ENCODE measurements at places on chromosomes 12 and 14.

- DNase-seq, result peak; percentile 33
Observed at GRCh38 chr14:39015360-39015961, 87.6 kb downstream of the SEC23A start.

- no peak for DNase-seq
Observed at GRCh38 chr12:10732549-10732948, 9.4 kb upstream of the YBX3 start.

- no peak for DNase-seq
Observed at GRCh38 chr12:73514672-73515071, 1023.0 kb upstream of the ATXN7L3B start.

DNA sequence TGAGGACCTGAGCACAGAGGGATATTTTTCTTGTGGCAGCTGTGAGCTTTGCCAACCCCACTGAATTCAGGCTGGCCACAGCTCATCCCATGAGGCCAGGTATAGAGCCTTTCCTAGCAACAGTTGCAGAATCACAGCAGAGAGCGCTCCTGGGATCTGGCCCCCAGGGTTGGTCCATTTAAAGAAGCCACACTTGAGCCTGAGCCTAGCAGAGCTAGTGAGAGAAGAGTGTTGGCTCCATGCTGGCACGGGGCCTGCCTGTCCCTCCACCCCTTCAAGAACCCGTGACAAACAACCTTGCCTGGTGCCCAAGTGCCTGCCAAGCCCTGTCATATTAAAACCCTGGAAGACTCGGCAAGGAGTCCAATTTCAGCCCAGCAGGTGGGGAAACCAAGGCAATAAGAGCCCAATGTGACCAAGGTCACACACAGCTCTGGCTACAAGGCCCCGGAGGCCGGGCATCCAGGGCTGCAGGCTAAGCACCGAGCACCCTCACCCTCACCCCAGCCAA lies 91.6 kb downstream of the LRRC74A start:
- peak; percentile 65 for DNase-seq

DNA sequence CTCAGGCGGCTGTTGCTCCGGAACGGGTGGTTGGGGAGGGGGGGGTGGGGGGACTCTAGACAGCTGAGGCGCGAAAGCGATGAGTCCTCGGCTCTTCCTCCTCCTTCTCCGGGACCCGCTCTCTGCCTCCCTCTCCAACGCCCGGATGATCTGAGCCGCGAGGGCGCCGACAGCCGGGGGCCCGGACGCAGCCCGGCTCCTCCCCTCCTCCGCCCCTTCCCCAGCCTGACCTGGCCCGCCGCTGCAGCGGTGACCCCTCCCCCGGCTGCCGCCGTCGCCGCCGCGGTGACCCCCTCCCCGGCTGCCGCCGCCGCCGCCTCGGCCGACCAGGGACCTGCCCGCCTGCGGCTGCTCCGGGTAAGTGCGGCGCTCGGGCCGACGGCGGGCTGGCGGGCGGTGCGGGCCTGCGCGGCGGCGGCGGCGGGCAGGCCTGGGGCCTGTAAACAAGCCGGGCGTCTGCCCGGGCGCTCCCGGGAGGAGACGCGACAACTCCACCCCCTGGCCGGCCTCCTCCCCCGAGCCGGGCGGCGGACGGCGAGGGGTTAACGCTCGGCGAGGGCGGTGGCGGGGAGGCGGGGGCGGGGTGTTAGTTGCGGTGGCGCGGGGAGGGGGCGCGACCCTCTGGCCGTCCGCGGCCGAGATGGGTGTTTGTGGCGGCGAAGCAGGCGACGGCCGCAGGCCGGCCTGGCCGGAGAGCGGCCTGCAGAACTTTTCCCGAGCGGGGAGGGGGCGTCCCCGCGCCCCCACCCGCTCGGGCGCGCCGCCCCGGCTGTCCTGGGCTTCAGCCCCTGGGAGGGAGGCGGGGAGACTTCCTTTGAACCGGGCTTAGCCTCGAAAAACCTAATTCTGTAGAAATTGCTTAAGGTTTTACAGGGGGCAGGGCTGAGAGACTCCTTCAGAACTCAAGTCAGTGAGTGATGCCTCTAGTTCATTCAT lies 568 bp downstream of the PPM1A start:
- DNase-seq, result peak; percentile 76

GRCh38 chr12:47808574-47809365 lies 10.9 kb downstream of the HDAC7 start:
- no peak for DNase-seq

DNA sequence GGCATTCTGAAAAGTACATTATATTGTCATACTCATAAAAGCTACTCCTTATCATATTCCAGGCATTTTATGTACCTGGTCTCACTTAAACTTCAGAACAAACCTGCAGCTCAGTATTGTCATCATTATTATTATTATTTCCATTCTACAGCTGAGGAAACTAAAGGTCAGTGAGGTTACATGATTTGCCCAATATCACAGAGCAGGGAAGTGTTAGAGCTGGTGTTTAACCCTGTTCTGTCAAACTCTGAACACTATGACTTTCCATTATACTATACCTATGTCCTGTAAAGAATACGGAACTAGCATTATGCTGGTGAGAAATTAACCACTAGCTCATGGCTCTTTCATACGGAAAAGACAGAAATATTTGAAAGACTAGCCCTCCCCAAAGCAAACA lies 56.4 kb downstream of the STON2 start:
- DNase-seq, result no peak

DNA sequence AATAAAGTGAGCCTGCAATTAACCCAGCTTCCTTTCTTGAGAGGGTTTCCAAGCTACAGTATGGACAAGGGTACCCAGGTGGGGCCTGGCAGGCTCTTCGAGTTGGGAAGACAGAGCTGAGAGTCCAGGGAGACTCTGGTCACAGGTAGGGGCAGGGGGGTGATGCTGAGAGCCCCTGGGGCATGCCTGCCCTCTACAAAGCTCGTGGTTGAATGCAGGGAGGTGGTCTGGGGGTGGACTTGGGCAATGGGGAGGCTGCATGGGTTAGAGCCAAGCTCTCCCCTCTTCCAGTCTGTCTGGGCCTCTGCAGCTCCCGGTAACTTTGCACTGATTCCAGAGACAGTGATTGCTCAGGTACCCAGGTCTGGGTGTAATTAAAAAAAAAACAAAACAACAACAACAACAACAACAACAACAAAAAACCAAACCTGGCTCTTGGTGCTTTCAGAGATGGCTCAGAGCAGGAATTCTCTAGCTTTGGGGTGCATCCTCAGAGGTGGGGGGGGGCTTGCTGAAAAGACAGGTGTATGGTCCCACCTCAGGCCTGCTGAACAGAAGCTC lies 30.8 kb upstream of the PPP2R5C start:
- no peak for DNase-seq

DNA sequence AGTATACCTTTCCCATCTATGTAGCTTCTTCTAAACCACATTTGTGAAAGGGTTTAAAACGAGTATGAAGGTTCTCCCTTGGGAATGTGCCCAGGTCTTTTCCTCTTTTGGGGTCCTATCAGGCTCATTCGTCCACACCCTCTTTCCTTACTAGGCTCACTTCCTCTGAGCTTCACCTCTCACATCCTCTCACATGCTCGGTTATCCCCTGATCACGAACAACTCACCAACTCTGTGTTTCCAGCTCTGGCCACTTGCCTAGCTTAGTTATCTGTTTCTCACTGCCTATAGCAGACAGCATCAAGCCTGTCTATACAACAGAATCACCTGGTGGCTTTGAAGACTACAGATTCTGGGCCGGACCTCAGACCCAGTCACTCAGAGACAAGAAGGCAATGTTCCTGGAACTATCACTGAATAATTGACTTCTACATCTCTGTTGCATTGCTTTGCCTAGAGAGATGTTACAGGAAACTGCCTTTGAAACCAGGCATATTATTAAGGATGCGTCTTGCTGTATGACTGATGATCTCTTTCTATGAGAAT lies 158.2 kb downstream of the FOXN3 start:
- no peak for DNase-seq

- DNase-seq, result no peak
Observed at GRCh38 chr12:10031771-10032175, 1.3 kb downstream of the CLEC9A start.

- no peak for DNase-seq
Observed at GRCh38 chr12:24078318-24078765, 128.9 kb upstream of the SOX5 start.

GRCh38 chr12:10557766-10558165 lies 52.1 kb downstream of the EIF2S3B start:
- DNase-seq, result no peak

DNA sequence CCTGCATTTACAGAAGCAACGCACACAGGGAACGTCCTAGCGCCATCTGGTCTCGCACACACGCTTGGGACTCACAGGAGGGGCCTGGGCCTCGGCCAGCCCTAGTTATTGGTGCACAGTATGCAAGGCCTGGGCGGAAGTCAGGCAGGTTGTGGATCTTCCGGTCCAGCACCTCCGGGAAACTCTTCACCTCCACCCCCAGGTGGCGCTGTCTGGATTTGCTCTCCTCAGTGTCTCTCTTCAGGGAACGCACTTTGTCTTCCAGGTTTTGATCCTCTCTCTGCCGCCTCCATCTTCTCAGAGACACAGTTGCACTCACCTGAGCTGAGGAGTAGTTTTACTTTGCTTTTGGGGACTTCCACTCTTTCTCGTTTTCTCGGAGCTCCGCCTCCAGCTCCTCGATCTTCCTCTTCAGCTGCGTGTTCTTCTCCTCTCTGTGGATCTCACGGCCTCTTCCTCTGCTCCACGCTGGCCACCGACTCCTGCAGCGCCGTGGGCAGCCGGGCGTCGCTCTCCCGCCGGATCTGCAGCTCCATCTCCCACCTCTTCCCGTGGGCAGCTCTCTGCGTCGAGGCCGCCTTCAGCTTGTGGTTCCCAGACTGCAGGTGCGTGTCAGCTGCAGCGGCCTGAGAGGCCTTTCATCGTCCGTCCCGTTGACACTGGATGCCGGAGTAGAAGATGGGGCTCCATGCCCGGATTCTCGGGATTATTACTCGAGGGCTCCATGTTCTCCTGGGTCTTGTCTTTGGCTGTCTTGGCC lies 933.8 kb downstream of the TMEM121 start:
- no peak for DNase-seq

GRCh38 chr14:50476134-50476533 lies 56.2 kb downstream of the MAP4K5 start:
- DNase-seq, result no peak

- peak; percentile 39 for DNase-seq
Observed at GRCh38 chr12:106446419-106447092, 89.0 kb downstream of the POLR3B start.

- no peak for DNase-seq
Observed at GRCh38 chr12:65093606-65094005, 27.5 kb downstream of the WIF1 start.

GRCh38 chr12:91763654-91764370 lies 381.8 kb downstream of the BTG1 start:
- DNase-seq, result no peak

GRCh38 chr12:113802966-113803758 lies 163.0 kb downstream of the RBM19 start:
- DNase-seq, result no peak

GRCh38 chr14:23015618-23016017 lies 5.7 kb upstream of the C14orf93 start:
- DNase-seq, result no peak

GRCh38 chr12:43795716-43796280 lies 10.3 kb downstream of the TWF1 start:
- no peak for DNase-seq

GRCh38 chr12:32595251-32595650 lies 83.8 kb upstream of the DNM1L start:
- no peak for DNase-seq

GRCh38 chr14:63611078-63611477 lies 30.6 kb downstream of the WDR89 start:
- DNase-seq, result no peak

DNA sequence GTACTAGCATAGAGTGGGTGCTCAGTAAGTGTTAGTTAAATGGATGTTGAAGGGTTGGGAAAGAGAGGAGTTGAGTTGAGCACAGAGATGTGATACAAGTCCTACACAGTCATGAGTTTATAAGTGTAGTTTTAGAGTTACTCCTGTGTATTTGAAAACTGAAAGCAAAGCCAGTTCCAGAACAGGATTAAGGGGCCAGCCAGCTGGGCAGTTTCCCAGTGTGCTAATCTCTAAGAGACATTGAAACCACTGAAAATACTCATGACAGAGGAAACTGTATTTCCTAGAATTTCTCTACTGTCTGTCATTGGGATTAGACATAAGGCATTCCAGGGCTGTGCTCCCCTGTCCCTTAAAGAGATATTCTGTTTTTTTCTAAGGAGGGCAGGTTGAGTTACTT lies 101.0 kb downstream of the DERA start:
- no peak for DNase-seq

DNA sequence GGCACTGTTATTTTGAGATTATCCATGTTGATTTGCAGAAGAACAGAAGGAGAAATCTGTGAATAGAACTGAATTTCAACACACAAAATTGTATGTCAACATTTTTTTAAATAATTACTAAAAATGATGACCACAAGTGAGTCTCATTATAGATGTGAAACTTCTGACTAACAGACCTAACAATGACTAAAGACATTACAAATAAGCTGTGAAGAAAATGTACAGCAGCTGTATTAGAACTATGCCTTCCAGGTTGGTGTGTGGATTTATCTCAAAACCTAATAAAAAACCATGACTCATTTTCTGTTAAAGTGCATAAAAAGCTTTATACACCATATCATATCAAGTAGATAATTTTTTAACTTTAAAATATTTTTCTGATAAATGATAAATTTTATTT lies 22.5 kb upstream of the FOXG1 start:
- no peak for DNase-seq

DNA sequence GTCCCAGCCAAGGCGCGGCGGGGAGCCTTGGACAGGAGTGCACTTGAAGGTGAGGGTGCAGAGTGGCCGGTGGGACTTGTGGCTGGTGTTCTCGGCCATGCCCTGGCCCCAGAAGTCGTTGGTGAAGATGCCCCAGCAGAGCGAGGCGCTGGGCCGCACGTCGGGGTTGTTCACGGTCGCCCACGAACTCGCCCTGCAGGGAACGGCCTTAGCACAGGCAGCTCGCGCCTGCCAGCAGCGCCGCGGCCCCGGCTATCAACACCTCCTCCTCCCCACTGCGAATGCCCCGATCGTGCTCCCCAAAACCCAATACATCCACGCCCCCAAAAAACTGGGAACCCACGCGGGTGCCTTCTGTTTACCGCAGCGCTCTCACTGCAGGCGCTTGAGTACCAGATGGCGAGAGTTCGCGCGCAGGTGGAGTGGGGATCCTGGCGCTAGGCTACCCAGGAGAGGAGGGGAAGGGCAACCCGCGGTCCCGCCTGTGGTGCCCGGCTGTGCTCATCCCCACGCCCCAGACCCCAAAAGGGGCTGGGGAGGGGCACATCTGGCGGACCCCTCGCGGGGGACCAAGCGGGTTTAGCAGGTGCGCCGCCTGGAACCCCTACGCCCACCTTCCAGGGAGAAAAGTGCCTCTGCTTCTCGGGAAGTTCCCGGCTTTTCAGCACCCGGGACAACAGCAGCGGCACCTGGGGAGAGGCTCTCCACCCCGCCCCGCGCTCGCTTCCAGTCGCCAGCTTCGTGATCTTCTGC lies 386.3 kb upstream of the TMTC1 start:
- DNase-seq, result no peak

GRCh38 chr12:29212682-29213403 lies 63.8 kb downstream of the FAR2 start:
- no peak for DNase-seq

- no peak for DNase-seq
Observed at GRCh38 chr12:29012673-29013072, 136.4 kb upstream of the FAR2 start.
